ENCODE measurements at places on chromosomes 3 and 15. TPM values are rescaled to one million over a fixed set of nuclear protein-coding genes. Genes with fewer than 3 reads are reported as not detected.

The SPINK8 gene
- not detected for total RNA-seq

The PIERCE2 gene
- total RNA-seq: 1.8 TPM

The SMAD3 gene
- 43.4 TPM for total RNA-seq

The TMEM266 gene
- 1.1 TPM for total RNA-seq

The ZNF80 gene
- not detected for total RNA-seq

The NOX5 gene
- total RNA-seq: 0.55 TPM

The EIF2A gene
- 195 TPM for total RNA-seq

The ROPN1 gene
- not detected for total RNA-seq

The LRRIQ4 gene
- total RNA-seq: 0.33 TPM

The PLA2G4D gene
- total RNA-seq: not detected

The CD200 gene
- total RNA-seq: 35.0 TPM

The PAQR5 gene
- total RNA-seq: 3.1 TPM
